T-helper 22 cell (primary cell): ENCODE measurements at places on chromosomes 1 and 21.

GRCh38 chr1:112911506-112912220 is 44.3 kb downstream of the SLC16A1 start:
- no peak for DNase-seq

GRCh38 chr1:104787866-104788510 is 1038.3 kb downstream of the AMY1C start:
- DNase-seq = no peak

DNA sequence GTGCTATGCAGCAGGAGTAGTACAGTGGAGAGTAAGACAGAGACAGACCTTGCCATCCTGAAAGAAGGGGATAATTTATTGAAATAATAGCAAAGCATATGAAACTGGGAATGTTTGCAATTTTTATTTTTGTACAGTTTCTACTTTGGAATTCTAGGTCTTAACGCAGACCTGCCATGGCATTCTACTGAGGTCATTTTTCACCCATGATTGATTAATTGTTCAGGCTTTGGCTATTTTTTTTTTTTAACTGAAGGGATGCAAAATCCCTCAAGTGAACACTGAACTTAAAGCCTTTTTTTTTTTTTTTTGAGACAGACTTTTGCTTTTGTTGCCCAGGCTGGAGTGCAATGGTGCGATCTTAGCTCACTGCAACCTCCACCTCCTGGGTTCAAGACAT is 27.1 kb downstream of the MTF2 start:
- no peak for DNase-seq

GRCh38 chr1:241972703-241973369 is 15.3 kb downstream of the BECN2 start:
- no peak for DNase-seq

- DNase-seq = peak; percentile 29
Measured at GRCh38 chr1:204128964-204129896, 22.6 kb downstream of the ETNK2 start.

- no peak for DNase-seq
Measured at GRCh38 chr1:216456682-216457081, 33.4 kb upstream of the USH2A start.

- DNase-seq = no peak
Measured at GRCh38 chr1:230682274-230682673, 31.6 kb downstream of the AGT start.

GRCh38 chr1:101915597-101915996 is 81.1 kb downstream of the OLFM3 start:
- DNase-seq = no peak

- no peak for DNase-seq
Measured at GRCh38 chr1:192168964-192169363, 10.7 kb downstream of the RGS18 start.

- DNase-seq = no peak
Measured at GRCh38 chr1:184340984-184341383, 45.8 kb upstream of the C1orf21 start.

DNA sequence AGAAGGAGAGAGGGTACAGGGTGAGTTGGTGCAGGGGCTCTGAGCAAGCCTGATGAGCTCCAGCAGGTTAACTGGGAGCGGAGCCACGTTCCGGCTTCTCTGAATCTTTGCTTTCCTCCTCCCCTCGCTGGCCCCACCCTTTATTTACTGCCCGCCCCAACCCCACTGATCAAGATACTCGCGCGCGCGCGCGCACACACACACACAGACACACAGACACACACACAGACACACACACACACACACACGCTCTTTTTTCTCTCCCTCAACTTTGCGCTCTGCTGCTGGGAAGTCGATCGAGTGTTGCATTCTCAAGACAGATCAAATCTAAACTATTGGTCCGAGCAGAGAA is at the start of gene GRIK1:
Gene GRIK1, minus strand, starts transcription at position 73 of the 352 bp plus-strand sequence.
- DNase-seq = no peak

DNA sequence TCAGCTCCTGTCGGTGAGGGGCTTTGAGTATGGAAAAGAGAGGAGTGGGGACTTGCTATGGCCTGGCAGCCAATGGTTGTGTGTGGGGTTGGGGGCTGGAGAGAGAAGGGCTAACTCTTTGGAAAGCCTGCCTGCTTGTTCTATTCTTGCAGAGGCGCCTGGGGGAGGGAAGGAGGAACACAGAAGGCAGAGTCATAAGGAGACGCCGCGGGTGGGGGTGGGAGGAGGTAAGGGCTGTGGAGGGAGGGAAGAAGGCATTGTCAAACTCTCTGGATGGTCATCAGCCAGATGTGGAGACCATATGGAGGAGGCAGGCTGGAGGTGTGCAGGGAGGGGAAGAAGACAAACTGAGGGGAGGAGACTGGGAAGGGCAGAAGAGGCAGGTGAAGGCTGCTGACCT is 70.0 kb downstream of the PLXNA2 start:
- DNase-seq = no peak

DNA sequence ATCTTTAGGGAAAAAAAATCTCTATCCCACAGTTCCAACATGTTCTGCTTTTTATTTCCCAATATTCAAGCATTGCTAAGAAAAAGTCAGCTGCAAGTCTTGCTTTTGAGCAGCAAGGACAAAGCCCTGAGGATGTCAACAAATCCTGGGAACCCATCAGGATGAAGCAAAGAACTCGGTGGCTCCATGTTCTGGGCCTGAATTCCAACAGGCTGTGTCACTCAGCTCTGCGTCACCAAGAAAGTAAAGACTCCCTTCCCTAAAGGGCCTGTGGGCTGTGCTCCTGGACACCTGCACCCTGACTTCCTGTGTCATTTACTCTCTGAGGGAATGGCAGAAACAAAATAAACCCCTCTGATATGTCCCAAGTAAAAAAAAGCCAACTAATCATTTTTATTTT is 95.5 kb downstream of the TIAM1 start:
- DNase-seq = no peak

- DNase-seq = no peak
Measured at GRCh38 chr1:24935615-24936484, 5.8 kb upstream of the RUNX3 start.

GRCh38 chr1:41498804-41499203 is 14.3 kb upstream of the EDN2 start:
- no peak for DNase-seq

- DNase-seq = no peak
Measured at GRCh38 chr1:47201179-47201578, 11.3 kb upstream of the PDZK1IP1 start.

GRCh38 chr1:82555501-82555900 is 754.8 kb downstream of the ADGRL2 start:
- no peak for DNase-seq

- DNase-seq = no peak
Measured at GRCh38 chr1:12109901-12110300, 46.8 kb downstream of the TNFRSF8 start.

DNA sequence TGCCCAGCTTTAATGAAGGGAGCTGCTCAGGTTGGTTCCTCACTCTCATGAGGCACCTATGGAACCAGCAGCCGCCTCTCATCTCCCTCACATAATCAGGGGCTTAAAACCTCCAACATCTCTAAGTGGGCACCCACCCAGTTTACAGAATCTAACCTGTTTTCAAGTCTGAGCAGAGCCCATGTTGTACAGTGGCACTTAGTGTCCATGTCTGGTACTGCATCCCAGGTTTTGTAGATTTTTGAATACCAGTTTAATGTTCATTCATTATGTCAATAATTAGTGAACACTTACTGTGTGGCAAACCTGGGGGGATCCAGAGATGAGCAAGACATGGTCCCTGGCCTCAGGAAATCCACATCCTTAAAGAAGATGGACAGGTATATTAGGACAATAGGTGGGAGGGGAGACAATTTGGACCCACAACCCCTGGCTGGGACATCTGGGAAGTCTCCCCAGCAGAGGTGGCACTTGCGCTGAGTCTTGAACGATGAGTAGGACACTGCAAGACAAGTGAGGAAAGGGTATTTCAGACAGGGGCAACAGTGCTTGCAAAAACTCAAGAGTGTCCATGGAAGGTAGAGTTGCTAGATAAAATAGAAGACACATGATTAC is 83.3 kb downstream of the LACTBL1 start:
- DNase-seq = no peak

- no peak for DNase-seq
Measured at GRCh38 chr1:23221107-23221506, 3.8 kb upstream of the HTR1D start.

GRCh38 chr1:29424266-29424665 is 187.9 kb downstream of the PTPRU start:
- DNase-seq = no peak

GRCh38 chr21:31132574-31133242 is 94.4 kb upstream of the KRTAP19-8 start:
- DNase-seq = peak; percentile 65
